NCI-H510A treated with DMSO at 0.1 percent for 48 hours (cell line): ENCODE measurements at places on chromosomes 2 and 18.

DNA sequence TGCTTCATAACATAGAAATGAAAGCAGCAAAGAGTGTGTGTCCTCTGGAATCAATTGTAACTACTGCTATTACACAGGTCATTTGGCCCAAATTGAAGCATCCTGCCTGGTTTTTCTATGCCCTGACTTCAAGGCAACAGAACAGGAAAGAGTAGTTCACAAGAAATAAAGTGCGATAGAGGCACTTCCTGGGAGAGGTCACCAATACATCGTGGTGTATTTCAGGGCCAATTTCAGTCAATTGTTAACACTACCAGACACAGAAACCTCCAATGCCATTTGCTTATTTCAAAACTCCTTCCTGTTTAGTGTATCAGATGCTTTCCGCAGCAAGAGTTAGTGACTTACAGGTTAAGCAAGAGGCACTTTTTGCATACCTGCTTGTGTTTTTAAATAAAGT, 292.1 kb downstream of the ETAA1 start:
- DNase-seq: no peak

DNA sequence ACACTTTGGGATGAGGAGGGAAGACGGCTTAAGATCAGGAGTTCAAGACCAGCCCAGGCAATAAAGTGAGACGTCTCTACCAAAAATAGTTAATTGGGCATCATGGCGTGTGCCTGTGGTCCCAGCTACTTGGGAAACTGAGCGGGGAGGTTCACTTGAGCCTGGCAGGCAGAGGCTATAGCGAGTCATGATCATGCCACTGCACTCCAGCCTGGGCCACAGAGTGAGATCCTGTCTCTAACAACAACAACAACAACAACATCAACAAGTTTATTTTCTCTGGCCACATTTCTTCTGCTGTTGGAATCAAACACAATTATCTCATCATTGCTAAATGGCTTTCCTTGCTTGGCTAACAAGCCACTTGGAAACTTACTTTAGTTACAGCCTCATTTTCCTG, 13.4 kb downstream of the NIFK start:
- DNase-seq: no peak

DNA sequence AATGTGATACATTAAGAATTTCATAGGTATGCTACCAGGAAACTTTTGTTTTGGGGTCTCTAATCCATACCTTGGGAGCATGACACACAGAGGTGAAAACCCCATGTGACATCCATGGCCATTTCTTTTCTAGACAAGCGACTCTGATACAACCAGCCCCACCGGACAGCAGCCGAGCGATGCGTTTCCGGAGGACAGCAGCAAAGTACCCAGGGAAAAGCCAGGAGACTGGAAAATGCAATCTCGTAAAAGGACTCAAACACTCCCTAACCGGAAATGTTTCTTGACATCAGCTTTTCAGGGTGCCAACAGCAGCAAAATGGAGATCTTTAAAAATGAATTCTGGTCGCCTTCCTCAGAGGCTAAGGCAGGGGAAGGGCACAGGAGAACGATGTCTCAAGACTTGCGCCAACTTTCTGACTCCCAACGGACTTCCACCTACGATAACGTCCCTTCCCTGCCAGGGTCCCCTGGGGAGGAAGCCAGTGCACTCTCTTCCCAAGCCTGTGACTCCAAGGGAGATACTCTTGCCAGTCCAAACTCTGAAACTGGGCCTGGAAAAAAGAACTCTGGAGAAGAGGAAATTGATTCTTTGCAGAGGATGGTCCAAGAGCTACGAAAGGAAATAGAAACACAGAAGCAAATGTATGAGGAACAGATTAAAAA, 48.9 kb downstream of the BMP10 start:
- no peak for DNase-seq

DNA sequence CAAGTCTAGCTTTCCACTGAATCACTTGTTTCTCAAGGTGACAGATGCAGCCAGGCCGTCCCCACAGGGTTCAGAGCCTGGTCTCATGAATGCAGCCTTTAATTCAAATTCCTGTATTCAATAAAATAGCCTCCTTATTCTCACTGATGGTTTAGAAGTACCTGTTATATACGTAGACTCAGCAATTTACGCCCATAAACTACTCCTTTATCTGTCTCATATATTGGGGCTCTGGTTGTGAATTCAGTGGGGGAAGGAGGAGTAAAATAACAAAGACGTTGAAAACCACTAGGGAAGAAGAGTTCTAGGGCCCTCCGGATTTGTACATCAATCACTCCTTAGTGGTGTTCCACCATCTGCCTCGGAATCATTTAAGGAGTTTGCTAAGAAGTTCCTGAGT, 1.7 kb downstream of the OBSL1 start:
- no peak for DNase-seq

DNA sequence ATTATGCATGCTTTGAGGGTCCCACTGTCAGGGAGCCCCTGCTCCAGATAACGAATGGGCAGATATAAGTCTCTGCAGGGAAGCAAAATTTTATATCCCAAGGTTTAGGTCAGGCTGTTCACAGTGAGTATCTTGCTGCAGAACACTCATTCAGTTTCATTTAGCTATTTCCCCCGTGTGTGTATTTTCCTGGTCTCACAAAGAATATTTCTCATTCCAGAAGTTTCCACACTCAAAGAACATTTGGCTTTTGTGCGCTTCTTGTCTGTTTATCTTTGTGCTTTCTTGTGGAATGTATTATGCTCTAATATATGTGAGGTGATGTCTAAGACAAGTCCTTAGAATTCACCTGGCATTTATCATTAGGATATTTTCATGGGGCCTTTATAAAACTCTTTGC, 140.4 kb upstream of the MMADHC start:
- DNase-seq: no peak

GRCh38 chr2:73839653-73840411, 11.1 kb downstream of the STAMBP start:
- no peak for DNase-seq

DNA sequence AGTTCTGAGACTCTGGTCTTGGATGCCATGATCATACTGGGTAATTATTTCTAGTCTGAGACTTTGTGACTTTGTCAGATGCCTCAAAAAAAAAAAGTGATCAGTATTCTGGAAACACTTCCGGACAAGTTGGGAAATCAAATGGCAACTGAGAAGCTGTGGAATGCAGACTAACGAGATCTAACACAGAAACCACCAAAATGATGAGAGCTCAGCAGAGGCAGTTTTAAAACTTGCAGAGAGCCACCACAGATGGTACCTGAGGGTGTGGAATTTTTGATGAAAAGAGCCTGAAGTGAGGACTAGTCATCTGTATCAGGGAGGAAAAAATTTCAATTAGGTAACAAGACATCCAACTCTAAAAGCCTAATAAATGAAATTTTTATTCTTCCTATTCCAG, 5.5 kb upstream of the GPR75 start:
- DNase-seq: no peak

DNA sequence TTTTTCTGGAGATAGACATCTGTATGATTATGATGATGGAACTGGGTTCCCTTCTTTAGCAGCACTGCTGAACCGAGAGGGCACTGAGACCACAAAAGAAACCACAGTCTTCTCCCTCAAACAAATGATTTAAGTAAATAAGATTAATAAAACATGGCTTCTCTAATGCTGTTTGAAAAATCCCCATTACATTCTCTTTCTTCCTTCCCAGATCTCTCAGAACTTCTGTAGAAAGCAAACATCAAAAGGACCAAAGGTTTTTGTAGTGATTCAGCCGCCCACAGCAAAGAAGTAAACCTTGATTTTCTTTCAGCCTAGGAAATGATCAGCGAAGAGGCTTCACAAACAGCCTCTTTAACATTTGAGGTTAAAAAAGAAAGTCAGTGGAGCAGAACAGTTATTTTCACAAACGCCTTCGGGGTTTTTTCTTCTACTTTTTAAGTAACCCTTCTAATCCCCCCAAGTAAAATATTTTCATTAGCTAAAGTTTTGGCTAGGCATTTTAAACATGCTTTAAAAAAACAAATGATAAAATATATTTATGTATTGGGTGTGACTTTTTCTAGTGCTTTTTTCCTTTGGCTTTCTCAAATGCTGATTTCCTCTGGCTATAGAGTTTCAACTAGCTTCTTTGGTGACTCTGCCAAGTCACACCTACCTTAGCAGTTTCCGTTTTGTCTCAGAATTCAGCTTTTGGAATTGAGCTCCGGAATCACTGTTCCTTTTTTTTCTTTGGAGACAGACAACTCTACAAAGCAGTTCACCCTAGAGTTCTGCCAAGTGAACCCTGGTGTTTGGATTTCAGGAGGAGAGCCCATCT, 89.6 kb downstream of the UPP2 start:
- peak; percentile 28 for DNase-seq

- no peak for DNase-seq
Measured at GRCh38 chr2:200177971-200178911, 128.3 kb upstream of the SPATS2L start.

DNA sequence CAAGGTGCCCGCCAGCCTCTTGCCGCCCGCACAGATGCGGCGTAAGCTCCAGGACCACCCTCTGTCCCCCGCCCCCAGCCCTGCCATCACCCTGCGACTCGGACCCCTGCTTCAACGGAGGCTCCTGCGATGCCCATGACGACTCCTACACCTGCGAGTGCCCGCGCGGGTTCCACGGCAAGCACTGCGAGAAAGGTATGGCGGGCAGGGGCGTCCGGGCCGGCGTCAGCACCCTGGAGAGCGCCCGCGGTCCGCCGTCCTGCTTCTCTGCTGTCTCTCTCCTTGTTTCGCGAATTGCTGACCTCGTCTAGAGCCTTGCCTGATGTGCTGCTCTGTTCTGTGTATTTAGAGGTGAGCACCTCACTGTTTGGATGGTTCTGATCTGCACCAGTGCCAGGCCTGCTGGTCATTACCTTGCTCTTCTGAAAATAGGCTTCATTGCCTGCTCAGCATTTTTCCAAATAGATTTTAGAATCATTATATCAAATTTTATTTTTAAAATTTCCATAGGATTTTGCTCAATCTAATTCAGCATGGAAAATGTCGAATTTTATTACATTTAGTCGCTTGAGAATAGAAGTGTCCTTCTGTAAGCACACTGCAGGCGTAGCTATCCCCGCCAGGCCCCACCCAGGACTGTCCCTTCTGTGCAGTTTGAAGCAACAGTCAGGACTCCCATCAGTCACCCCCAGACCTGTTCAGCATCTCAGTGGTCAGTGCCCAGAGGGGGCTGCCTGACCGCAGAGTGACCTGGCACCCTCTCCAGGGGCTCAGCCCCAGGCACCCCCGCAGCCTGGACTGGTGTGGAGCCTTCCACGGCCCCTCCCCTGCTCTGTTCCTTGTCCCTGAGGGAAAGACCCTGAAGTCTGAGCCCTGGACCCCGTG, 51.6 kb downstream of the SNED1 start:
- DNase-seq: no peak

GRCh38 chr2:96150791-96151594, 5.8 kb upstream of the DUSP2 start:
- DNase-seq: no peak

DNA sequence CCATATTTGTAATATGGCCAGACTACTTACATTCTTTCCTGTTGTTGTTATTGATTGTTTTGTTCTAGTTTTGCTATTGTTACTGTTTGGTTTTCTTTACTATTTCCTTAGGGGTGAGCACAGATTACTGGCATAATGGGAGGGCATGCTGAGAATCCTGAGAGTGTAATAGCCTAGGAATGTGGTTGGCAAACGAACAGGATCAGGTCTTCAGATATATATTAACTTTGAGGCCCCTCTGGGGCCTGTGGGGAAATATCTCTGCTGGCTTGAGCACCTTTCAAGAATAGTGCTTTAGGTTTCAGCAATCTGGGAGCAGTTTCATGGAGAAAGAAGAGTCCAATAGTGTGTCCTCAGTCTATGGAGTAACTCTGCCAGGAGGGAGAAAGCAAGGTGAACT, 144.4 kb downstream of the THSD7B start:
- no peak for DNase-seq

GRCh38 chr2:202149155-202149762, 76.2 kb downstream of the KIAA2012 start:
- no peak for DNase-seq
